Suprapubic skin (tissue), 4 donors: ENCODE measurements at places on chromosomes 5 and 9.

- DNase-seq = no peak
Measured at GRCh38 chr5:31855134-31856040, 216.5 kb downstream of the PDZD2 start.

GRCh38 chr5:17880869-17881268 is 246.6 kb downstream of the TAF11L14 start:
- no peak for DNase-seq

GRCh38 chr5:85340790-85341189 is 956.1 kb upstream of the EDIL3 start:
- no peak for DNase-seq

- no peak for DNase-seq
Measured at GRCh38 chr9:135565636-135566035, 4.1 kb downstream of the PAEP start.

DNA sequence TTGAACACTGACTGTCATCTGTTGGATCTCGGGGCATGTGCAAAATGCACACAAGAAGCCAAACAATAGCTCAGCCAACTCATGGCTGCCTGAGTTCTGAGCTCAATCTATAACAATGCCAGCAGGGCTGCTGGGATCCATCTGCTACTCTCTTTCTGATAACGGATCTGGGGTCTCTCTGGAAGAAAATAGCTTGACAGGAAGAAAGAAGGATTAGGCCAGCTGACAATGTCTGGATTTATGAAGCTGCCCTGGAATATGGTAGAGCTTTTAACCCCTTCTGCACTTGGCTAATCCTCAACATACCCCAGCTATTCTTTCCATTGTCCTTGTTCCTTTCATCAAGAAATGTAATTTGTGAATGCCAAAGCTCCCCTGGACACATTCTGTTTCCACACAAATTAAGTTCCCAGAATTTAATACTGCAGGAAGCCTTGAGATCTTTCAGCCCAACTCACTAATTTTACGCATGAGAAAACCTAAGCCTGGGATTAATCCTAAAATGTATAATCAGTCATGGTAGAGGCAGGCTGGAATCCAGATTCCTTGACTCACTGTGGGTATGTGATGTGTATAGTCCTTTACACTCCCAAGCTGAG is 62.7 kb upstream of the PCA3 start:
- DNase-seq = no peak

GRCh38 chr9:20325008-20325407 is 297.3 kb downstream of the MLLT3 start:
- DNase-seq = no peak

DNA sequence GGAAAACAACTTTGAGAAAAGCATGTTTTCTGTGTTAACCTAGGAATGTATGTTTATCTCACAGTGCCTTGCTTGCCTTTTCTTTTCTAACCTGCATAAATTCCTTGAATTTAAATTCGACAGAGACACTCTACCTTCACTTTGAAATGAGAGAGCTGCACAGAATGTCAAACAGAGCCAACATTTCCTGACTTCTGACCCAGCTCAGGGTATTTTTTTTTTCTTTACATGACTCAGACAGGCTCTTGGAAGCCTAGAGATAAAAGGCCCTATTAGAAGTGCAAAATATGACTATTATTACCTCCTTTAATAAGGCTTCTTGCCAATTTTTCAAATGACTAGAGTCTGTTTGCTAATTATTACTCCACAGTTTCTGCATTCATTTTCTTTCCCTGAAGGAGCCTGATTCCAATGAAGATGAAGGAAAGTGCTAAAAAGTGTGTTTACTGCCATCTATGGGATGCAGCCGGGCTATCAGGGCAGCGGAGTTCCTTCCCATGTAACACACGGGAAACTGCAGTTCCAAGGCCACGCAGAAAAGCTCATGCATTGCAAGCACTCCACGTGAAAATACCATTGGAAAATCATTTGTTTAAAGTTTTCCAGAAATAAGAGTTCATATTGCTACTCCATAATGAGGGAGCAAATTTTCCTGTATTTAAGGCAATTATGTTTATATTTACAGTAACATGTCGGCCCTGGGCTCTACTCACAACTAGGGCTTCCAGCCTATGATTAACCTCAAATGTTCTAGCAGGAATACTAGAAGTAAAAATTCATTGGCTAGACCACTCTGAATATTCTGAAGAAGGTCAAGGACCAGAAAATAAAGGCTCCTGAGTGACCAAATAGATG is 485.6 kb downstream of the ZSWIM6 start:
- DNase-seq = no peak

DNA sequence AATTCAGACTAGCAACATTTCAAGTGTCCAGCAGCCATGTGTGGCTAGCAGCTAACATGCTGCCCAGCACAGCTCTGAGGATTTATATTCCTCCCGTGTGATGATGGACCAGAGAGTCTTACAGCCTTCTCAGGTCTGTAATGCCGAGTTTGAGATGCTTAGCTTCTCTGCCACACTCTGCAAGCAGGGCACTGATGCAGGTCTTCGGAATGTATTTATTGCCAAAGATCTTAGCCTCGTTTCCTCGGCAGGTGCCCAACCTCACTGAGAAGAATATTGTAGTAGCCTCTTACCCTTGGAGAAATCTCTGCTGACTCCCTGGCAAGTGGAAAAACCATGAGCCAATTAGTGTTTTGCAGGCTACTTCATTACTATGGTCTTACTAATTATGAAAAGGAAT is 3.7 kb upstream of the RAI14 start:
- DNase-seq = no peak

- no peak for DNase-seq
Measured at GRCh38 chr9:128625391-128626146, 31.1 kb downstream of the DYNC2I2 start.

DNA sequence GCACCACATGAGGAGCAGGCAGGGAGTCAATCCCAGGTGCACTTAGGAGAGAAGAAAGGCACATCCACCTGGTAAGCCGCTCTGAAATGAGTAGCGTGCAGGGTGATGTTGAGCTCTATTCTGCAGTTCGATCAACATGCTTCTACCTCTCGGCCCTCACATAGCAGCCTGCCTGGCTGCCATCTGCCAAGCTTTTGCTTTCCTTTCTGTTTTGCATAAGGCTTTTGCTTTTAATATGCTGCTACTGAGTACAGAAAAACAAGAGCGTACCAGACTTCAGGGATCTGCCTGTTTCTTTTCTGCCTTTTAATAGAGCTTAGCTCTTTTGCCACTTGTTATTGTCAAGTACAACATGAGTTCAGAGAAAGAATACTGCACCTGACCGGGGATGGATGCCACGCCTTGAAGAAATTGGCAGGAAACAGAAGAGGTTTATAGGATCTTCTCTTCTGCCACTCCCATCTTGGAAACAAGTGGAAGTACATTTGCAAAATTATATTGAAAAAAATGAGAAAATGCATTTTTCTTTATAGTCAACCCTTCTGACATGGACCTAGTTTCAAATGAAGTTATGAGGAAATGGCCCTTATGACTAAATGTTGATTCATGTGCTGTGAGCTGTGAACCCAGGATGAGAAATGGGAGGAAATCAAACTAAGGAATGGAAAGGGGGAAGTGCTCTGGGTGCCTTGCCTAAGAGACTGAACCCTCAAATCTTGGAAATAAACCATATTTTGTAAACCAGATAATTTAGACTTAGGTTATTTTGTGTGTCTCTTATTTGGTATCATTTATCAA is 4.0 kb upstream of the FCHO2 start:
- no peak for DNase-seq

- DNase-seq = peak; percentile 74
Measured at GRCh38 chr9:87516222-87516925, 18.7 kb downstream of the DAPK1 start.

DNA sequence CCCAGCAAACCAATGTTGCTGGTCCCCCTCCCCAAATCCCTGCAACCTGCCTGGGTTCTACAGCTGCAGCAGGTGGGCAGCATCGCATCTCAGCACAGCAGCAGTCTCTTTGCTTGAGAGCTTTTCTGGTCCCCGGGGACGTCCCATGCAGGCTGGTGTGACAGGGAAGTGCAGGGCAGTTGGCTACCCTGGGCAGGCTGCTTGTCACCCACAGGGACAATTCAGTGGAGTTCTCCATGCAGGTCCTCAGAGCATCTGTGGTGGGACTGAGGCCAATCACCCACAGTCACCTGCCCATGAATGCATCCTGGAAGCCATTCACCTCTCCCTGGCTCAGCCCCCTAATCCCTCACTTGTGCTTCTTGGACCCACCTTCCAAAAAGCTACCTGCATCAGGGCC is 43.9 kb upstream of the SEMA4D start:
- DNase-seq = no peak

DNA sequence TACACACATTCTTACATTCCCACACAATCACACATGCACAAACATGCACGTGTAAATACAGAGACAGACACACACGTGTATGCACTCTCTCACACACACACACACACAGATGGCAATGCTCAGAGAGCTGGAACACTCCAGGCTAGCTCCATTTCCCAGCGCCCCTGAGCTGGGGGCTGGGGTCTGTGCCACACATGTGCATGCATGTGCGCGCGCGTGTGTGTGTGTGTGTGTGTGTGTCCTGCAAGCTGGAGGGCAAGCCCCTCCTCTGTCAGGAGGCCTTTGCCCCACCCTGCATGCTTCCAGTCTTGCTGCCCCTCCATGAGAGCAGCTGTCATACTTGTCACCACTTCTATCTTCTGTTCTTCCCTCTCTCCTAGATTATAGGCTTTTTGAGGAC is 16.6 kb upstream of the S1PR3 start:
- DNase-seq = no peak

DNA sequence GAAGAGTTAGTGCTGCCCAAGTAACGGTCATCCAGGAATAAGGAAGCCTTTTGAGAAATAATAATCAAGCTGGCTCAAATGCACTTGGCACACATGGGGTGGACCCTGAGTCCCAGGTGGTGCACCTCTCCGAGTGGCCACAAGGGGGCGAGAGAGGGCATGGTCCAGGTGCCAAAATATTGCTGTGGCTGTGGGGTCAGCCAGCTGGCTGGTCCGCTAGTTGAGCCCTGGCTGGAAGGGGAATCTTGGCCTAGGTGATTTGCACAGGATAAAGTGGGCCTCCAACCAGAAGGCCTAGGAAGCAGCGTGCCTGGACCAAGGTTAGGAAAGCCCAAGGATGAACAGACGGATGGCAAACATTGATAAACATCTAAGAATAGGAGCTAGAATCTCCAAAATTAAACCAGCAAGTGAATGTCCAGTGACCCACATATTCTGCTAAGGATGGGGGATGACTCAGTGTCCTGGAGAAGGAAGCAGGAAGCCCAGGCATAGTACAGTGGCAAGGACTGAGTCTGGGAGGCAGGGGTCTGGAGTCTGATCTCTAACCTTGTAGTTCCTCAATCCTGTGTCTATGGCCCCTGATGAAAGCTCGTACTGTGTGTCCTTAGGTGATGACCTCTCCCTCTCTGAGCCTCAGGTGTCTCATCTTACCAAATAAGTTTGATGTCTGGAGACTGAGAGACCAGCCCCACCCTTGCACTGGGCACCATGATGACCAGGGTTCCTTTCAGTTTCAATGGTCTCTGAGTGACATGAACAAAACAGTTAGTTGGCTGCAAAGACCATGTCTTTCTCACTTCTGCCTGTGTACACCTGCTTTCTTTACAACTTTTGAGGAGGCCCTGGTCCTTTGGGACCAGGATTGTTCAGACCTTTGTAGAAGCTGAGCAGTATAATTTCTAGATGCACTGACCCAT is 19.2 kb upstream of the SHB start:
- DNase-seq = peak; percentile 87

GRCh38 chr5:179415291-179416060 is 70.2 kb upstream of the ADAMTS2 start:
- no peak for DNase-seq

DNA sequence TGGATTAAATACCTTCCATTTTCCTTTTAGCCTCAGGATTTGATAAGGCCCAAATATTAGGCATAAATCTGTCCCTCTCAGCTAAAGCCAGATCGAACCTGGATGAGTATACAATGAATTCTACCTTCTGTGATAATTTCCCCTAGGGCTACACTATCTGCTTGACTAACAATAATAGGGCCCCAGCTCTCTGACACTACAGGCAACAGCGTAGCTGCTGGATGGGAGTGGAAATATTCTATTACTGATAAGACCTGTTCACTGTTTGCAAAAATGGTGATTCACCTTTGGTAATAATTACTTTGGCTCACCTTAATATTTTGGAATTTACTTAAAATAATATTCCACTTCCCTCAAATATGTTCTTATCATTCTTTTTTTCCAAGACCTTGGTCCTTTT is 644.2 kb upstream of the SEMA6A start:
- DNase-seq = no peak

GRCh38 chr9:26399556-26399955 is 493.0 kb downstream of the CAAP1 start:
- DNase-seq = no peak
